Stimulated activated naive CD8-positive, alpha-beta T cell treated with anti-CD3 and anti-CD28 coated beads, Interleukin-15, Interleukin-2, amounts not matched to agents 100 U/mL and 50 U/mL, for 24 hours (primary cell): ENCODE measurements at places on chromosomes 11 and 22.
A peak's percentile ranks its signal among the peaks of the same experiment; 100 is the strongest.

DNA sequence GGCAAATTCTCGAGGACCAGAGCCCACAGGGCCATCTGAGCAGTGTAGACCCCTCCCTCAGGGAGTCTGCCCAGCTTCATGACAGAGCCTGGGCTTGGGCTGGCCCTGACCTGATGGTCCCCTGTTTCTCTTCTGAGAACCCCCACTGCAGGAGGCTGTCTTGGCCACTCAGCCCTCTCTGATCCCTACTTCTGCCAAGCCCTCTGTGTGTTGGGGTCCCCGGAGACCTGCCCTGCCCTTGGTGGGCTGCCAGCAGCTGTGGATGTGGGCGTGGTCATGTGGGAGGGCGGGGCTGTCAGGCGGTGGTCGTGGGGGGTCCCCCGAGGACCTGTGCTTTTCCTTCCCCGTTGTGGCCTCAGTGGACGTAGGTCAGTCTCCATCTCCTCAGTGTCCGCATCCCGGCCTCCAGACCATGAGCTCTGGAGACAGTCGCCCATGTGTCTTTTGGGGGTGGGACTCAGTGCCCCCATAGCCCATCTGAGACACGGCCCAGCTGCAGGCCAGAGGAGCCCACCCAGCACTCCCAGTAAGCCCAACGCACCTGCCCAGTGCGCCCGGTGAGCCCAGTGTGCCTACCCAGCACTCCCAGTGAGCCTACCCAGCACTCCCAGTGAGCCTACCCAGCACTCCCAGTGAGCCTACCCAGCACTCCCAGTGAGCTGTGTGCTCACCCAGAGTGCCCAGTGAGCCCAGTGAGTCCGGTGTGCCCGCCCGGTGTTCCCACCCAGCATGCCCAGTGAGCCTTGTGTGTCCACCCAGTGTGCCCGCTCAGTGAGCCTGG, 409.2 kb downstream of the TBC1D22A start:
- DNase-seq: no peak

DNA sequence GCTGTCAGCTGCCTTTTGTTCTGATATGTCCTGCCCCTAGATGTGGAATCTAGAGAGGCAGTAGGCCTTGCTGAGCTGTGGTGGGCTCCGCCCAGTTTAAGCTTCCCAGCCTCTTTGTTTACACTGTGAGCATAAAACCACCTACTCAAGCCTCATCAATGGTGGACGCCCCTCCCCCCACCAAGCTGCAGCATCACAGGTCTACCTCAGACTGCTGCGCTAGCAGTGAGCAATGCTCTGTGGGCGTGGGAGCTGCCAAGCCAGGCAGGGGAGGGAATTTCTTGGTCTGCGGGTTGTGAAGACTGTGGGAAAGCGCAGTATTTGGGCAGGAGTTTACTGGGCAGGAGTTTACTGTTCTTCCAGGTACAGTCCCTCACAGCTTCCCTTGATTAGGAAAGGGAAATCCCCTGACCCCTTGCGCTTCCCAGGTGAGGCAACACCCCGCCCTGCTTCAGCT, 98.5 kb downstream of the SMCO4 start:
- peak; percentile 11 for DNase-seq

DNA sequence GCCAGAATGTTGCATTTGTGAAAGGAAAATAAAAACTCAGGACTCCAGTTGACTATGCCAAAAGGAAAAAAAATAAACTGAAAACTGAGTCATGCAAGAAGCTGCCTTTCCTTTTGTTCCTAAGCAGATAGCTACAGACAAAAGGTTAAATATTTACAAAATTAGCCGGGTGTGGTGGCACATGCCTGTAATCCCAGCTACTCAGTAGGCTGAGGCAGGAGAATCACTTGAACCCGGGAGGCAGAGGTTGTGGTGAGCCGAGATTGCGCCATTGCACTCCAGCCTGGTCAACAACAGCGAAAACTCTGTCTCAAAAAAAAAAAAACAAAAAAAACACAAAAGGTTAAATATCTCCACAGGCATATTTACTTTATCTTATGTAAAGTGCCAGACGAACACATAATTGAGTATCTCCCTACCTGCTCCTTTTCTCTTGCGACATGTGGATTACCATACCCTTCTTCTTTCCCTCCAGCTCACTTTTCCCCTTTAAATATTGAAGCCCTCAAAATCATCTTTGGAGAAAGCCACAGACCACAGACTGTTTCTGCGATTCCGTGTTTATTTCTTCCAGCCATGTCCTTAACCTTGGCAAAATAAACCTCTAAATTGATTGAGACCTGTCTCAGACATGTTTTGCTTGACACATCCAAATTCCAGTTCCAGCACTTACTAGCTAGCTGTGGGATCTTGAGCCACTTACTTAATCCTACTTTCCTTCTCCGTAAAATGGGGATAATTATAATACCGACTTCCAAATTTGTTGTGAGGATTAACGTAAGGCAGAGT, 2.3 kb upstream of the SMPD1 start:
- no peak for DNase-seq

- DNase-seq: no peak
Observed at GRCh38 chr22:18024956-18025720, 777 bp upstream of the MICAL3 start.

DNA sequence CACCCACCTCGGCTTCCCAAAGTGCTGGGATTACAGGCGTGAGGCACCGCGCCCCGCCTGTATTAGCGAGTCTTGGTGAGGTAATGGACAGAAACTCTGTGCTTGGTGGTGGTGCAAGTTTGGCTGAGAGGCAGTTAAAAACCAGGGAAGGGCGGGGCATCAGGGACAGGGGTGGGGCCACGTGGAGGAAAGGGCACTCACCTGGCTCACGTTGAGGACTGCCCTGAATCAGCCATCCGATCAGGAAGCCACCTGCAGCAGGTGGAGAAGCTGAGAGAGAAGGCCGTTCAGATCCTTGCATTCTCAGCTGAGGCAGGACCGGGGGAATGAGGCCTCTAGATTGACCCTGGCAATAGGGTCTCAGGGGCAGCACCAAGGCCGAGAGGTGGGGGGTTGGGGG, 12.1 kb upstream of the CHRM1 start:
- no peak for DNase-seq

- DNase-seq: no peak
Observed at GRCh38 chr11:48007677-48008076, 27.3 kb downstream of the PTPRJ start.

- no peak for DNase-seq
Observed at GRCh38 chr22:21661991-21662390, 3.8 kb upstream of the PPIL2 start.

- no peak for DNase-seq
Observed at GRCh38 chr11:66327171-66328030, 8.8 kb downstream of the RIN1 start.

- DNase-seq: no peak
Observed at GRCh38 chr11:76723142-76723541, 52.6 kb upstream of the LRRC32 start.

GRCh38 chr11:114209904-114210303, 86.3 kb upstream of the NNMT start:
- DNase-seq: no peak

- DNase-seq: no peak
Observed at GRCh38 chr22:44969817-44970216, 40.0 kb downstream of the PHF21B start.

DNA sequence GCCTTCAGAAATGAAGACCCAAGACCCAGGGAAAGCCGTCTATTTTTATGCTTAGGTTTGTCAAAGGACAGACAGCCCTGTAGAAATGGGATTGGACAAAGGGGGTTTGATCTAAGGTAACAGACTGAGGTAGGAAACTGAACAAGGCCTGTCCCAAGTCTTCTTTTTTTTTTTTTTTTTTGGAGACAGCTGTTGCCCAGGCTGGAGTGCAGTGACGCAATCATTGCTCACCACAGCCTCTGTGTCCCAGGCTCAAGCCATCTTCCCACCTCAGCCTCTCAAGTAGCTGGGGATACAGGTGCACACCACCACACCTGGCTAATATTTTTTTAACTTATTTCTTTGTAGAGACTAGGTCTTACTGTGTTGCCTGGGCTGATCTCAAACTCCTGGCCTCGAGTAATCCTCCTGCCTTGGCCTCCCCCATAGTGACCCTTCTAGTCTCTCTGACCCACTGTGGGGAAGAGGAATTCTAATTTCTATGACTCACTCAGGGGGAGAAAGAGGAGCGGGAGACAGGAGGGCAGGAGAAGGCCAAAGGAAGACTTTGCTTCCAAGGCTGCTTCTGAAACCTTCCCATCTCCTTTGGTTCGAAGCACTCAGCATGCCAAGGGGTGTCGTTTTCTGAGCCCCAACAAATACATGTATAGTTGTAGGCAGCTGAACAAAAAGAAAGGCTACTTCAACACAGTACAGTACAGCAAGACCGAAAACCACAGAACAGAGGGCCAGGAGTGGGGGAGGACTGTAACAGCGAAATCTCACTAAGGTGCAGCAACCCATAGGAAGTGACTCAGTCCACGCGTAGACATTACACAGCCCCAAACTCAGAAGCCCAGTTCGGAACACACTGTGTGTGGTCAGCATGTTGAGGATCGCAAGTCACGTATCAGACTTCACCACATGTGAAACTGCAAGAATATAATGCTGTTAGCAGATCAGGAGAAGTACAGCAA, 872 bp downstream of the TMA7B start:
- peak; percentile 71 for DNase-seq

GRCh38 chr22:41603873-41604332, 14.3 kb upstream of the PMM1 start:
- peak; percentile 74 for DNase-seq

GRCh38 chr22:43277091-43277490, 66.1 kb downstream of the SCUBE1 start:
- no peak for DNase-seq

- DNase-seq: peak; percentile 99
Observed at GRCh38 chr11:65615229-65615949, at the start of gene PCNX3. PCNX3 (plus strand) TSS chr11:65615776; CDS start chr11:65616312, 536 bp downstream.

DNA sequence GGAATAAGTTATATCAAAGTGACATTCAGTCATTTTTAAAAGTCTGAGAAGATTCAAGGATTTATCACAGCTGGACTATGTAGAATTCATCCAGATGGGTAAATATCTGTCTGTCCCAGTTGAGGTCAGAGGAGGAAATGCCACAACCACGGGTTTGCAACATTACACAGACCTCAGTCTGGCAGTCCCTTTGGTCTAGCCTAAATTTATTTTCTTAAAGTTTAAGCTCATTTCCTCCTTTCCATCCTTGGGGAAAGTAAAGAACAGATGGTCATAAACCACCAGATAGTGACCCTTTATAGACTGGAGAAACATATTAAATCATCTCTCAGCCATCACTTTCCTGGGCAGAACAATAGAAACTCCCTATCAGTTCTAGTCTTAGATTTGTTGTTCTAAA, 238.4 kb upstream of the DDI1 start:
- no peak for DNase-seq

DNA sequence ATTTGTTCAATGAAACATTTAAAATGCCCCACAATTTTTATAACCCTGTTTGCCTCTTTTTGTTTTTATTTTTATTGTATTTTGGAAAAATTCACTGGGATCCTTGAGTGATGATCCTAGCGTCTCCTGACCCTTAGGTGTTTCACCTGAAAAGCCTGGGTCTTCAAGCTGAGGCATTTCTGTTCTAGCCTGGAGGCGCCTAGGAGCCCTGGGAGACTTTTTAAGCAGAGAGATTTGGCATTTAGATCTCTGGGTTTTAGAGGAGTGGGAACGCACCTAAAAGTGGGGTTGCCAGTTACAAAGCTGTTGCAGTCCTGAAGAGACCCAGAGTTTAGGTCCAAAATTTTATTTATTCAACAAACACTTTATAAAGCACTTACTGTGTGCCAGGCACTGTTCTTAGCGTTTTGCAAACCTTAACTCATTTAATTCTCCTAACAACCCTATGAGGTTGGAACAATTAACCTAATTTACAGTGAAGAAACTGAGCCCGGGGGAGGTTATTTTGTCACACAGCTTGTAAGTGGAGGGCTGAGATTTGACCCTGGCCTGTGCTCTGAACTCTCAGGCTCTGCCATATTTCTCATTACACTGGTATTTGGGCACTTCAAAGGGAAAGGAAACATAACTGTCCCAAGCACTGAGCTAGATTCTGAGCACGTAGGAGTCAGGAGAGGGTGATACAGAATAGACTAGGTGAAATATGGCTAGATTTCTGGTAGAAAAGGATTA, 834 bp upstream of the FADS1 start:
- DNase-seq: no peak

DNA sequence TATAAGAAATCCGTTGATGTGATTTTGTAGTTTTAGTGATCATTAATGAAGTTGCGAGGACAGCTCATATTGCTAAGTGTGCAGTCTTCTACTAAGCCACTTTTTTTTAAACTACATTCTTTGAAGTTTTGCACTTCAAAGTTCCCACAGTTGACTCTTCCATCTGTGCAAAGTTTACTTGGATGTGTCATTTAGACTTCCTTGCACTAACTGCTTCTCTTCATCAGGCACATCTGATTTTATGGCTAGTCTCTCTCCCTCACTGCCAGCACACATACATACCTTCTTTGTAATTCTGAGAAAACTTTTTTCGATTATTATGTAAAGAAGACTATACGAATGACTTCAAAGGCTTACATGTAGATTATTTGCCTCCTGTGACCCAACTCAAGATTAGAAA, 250.0 kb downstream of the DYNC2H1 start:
- DNase-seq: no peak

DNA sequence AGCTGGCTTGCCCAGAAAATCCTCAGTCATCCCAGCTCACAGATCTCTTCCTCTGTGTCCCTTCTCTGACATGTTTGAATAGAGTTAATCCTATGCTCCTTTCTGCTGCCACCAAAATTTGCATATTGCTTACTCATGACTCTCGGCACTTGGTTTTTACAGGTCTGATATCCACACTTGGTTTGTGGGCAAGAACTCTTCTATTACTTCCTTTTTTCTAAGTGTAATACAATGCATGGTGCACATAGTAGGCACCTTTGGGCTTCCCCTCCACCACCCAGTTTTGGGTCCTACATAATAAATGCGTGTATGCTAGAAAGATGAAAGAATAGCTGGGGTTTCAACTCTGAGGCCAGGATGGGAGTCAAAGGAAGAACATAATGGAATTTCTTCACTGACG, 69.7 kb upstream of the GRK3 start:
- no peak for DNase-seq

DNA sequence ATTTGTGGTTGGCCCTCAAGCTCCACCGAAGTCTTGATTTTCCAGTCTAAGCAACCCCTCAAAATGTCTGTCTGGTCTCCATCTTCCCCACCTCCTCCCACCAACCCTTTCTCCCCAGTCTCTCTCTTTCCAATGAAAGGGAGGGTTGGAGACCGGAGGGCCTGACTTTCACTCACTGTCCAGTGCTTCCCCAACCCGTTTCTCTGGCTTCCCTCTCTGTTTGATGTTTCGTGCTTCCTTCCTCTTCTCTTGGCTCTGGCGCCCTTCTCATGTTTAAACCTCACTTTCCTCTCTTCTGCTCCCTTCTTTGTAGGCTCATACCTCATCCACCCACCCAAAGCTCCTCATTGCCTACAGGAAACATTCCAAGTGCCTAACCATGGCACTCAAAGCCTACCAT, 11.1 kb upstream of the VPS37C start:
- no peak for DNase-seq
